ENCODE measurements at places on chromosomes 7 and 10.

DNA sequence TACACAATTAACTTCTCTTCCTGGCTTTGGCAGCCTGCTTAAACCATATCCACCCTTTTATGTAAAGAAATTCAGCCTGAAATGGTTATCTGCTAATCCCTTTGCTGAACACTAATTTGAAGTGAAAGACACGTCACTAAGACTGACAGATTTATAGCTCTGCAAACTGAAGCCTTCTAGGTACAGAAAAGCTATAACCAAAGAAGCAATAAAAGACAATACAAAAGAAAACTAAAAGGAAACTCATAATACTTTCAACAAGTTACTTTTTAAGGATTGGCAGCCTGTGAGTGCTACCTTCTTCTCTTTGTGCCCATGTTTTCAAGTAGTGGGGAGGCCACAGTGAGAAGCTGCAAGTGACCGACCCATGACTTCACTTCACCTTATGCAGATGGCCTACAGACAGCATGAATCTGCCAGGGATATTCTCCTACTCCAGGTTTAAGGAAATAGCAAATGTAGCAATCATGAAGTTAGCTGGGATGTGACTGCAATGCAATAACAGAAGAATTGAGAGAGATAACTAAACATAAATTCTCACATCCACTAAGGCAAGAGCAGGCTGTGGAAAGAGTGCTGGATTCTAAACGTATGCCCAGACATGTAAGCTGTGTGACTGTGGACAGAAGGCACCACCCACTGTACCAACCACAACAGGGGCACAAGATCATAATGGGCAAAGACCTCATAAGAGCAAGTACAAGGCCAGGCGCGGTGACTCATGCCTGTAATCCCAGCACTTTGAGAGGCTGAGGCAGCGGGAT is 10.7 kb upstream of the SPOCK2 start:
- no peak for DNase-seq

DNA sequence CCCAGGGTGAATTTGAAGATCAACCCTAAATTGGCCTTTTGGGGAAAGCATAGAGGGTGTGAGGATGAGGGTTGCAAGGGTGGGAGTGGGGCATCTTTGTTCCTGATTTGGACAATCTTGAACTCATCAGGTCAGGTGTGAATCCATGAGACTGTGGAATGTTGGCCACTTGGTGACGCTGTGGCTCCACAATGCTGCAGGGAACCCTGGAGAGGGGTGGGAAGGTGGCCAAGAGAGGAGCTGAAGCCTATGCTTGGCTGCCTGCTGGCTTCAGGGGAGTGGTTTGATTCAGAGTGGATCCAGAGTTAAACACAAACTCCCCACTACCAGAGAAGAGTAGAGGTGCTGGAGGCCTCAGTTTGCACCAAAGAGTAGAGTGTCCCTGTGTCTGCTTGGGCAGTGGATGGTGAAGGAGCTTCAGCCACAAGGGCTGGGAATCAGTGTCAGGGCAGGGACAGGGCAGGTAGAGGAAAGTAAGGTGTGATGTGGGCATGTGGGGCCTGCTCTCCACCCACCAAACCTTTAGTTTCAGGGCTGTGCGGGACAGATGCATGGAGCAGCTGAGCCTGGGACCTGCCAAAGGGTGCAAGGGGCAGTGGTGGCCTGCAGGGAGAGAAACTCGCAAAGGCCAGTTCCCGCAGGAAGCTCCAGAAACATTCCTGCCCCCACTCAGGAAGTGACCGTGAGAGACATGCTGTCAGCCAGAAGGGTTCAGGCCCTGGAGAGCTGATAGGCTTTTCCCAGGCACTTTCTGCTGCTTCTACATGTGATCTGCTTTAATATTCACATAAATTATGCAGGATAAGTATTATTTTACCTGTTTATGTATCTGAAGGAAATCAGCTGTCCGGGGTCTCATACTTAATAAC is 81.0 kb upstream of the PRSS58 start:
- no peak for DNase-seq

DNA sequence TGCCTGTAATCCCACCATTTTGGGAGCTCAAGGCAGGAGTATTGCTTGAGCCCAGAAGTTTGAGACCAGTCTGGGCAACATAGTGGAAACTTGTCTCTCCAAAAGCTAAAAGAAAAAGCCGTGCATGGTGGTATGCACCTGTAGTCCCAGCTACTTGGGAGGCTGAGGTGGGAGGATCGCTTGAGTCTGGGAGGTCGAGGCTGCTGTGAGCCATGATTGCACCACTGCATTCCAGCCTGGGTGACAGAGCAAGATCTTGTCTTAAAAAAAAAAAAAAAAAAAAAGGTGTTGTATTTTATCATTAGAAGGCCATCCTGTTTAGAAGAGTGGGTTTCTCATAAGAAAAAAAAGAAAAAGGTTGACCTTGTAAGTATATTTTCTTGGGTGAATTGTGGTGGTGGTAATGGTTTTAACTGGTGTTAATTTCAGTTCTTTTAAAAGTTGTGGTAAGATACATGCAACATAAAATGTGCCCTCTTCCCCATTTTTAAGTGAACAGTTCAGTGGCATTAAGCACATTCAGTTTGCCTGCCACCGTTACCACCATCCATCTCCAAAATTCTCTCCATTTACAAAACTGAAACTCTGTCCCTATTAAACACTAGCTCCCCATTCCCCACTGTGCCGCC is 34.7 kb downstream of the GRIFIN start:
- no peak for DNase-seq

DNA sequence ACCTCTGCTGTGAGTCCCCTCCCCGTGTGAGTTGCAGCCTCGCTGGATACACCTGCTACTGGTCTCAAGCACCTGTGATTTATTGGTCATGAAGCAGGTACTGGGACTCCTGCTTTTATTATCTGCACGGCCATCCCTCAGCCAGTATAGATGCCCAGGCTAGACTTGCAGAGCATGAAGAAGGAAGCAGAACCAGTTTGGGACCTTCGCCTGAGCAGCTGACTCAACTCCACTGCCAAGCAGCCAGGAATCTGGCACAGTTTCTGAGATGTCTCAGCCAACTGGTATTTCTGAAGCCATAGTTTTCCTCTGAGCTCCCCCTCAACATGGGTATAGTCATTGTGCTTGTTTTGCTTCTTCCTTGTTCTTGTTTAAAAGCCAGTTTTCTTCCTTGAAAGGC is 28.0 kb upstream of the SLC39A12 start:
- DNase-seq, result no peak

DNA sequence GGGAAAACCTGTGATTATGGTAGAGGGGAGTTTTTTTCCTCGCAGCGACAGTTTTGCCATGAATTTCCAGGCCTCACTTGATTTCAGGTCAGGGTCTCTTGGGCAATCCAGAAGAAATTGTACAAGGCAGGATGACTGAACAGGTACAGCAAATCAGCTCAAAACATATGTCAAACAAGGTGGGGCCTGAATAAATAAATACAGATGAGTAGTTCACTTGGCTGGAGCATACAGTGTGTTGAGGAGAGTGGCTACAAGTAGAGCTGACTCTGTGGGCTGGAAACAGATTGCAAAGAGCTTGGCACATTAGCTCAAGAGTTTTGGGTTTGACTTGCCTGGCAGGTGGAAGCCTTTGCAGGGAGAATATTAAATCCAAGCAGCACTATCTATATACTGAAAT is 15.0 kb downstream of the GIMAP8 start:
- no peak for DNase-seq

DNA sequence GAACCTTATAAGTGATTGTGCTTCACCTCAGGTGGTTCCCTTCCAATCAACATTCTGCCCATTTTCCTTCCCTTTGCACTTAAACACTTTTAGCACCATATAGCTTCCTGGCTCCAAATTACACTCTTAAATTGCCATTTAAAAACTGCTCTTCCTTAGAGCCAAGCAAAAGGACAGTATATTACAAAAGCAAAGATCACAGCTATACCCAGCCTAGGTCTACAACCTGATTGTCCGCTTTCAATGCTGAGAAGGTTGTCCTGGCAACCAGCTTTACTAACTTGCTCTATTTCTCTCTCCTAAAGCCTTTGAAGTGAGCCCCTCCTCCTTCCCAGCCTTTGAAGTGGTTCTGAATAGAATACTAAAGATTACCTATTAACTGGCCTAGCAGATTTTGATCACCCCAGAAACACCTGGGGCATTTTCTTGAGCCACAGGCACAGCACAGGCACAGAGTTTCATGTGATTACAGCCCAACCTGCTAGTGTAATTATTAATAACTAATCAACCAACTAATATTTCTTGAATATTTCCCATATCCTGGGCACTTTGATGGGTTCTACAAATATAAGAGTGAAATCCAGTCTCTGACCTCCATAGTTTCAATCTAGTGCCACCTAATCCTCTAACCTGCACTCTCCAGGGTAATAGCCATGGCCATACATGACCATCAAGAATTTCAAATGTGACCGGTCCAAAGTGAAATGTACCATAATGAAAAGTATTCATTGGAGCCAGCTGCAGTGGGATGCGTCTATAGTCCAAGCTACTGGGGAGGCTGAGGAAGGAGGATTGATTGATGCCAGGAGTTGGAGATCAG is 63.6 kb upstream of the TRIM24 start:
- DNase-seq, result no peak

DNA sequence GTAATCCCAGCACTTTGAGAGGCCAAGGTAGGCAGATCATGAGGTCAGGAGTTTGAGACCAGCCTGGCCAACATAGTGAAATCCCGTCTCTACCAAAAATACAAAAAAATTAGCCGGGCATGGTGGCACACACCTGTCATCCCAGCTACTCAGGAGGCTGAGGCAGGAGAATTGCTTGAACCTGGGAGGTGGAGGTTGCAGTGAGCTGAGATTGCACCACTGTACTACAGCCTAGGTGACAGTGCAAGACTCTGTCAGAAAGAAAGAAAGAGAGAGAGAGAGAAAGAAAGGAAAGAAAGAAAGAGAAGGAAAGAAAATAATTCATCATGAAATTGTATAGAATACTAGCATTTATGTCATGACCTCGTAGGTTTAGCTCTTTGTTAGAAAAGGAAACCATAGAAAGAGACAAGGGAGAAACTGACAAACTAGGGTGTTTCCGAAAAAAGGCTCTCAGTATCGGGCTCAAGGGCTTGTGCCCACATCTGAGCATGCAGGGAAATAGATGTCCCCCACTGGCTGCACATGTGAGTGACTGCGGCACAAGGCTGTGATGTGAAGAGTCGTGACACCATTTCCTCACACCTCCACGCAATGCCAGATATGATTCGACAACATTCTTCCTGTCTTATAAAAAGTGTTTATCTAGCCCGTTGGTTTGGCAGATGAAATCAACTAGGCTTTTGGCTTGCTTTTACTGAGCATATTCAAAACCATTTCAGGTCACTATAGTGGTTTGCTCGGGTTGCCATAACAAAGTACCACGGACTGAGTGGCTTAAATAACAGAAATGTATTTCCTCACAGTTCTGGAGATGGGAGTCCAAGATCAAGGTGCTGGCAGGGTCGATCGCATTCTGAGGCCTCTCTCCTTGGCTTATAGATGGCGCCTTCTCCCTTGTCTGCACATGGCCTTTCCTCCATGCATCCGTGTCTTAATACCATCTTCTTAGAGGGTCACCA is 2.0 kb downstream of the SRGN start:
- DNase-seq, result peak; percentile 60

GRCh38 chr7:7424151-7424873 is 111.4 kb downstream of the COL28A1 start:
- peak; percentile 15 for DNase-seq

GRCh38 chr10:71042216-71042615 is 153.9 kb upstream of the PCBD1 start:
- DNase-seq, result no peak

- DNase-seq, result no peak
Observed at GRCh38 chr10:116554628-116555027, 8.9 kb downstream of the PNLIP start.

GRCh38 chr10:16646181-16647059 is 124.7 kb upstream of the C1QL3 start:
- DNase-seq, result no peak

DNA sequence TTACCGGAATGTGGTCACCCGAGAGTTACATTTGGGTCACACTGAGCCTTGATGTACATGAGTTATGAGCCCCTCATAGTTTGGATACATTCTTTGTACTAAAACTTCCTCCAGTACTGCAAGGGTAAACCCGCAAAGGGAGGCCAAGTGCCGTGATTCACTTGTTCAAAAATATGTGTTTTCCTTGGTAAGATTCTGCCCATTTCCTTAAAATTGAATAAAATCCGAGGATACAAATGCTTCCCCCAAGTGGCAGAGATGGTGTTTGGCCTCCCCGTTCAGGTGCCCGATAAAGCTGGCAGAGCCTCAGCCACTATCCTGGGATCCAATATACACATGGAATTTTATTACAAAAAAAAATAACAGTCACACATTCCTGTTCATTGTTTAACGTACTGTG is 268.3 kb downstream of the DIP2C start:
- no peak for DNase-seq

GRCh38 chr7:99248391-99249095 is 24.1 kb upstream of the MYH16 start:
- DNase-seq, result no peak

DNA sequence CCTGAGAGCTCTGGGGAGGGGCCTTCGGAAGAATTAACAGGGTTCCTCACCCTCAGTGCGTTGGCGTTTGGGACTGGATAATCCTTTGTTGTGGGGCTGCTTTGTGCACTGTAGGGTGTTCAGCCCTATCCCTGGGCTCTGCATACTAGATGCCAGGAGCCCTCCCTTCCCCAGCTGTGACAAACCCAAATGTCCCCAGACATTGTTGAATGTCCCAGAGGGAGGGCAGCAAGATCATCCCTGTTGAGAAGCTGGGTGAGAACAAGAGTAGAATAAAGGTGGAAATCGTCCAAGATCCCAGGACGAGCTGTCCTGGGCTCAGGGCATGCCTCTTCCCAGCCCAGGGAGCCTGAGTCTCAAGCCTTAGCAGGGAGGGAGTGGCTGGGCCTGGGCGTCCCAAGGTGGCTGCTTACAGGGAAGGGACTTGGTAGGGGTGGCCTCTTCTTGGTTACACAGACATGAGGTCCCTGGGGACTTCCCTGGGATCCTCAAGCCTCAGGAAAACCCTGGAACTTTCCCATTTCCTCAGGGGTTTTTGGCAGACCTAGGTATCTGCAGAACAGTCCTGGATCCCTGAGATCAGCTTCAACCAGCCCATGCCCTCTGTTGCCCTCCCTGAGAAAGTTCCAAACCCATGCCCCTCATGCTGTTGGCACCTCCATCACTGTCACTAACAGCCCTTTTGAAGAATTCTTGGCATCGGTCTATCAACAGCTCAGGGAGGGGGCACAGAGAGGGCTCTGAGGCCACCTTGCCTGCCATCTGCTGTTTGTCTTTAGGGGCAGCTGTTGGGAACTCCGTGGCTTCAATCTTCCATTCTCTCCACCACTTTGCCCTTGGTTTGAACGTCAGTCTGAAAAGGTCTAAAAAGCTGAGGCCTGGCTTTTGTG is 53.7 kb downstream of the GOLGA7B start:
- DNase-seq, result no peak

Measured in stimulated activated CD8-positive, alpha-beta memory T cell treated with anti-CD3 and anti-CD28 coated beads, Interleukin-4, amount 100 ng/mL, for 4 hours (primary cell).